ENCODE measurements at places on chromosomes 5 and 9. TPM values are rescaled to one million over a fixed set of nuclear protein-coding genes. Genes with fewer than 3 reads are reported as not detected.

SEMA6A gene
- not detected for total RNA-seq

SGCD gene
- not detected for total RNA-seq

SLC45A2 gene
- not detected for total RNA-seq

PCDHB2 gene
- 0.97 TPM for total RNA-seq

EQTN gene
- total RNA-seq: not detected

- no peak for DNase-seq
Observed at GRCh38 chr9:114448706-114449105, 56.6 kb downstream of the WHRN start.

GRCh38 chr9:132327537-132327936, 27.2 kb downstream of the SETX start:
- no peak for DNase-seq

GRCh38 chr5:125200866-125201373, 454.5 kb upstream of the ZNF608 start:
- DNase-seq: no peak

- no peak for DNase-seq
Observed at GRCh38 chr5:142749321-142749720, 20.9 kb upstream of the ARHGAP26 start.

DNA sequence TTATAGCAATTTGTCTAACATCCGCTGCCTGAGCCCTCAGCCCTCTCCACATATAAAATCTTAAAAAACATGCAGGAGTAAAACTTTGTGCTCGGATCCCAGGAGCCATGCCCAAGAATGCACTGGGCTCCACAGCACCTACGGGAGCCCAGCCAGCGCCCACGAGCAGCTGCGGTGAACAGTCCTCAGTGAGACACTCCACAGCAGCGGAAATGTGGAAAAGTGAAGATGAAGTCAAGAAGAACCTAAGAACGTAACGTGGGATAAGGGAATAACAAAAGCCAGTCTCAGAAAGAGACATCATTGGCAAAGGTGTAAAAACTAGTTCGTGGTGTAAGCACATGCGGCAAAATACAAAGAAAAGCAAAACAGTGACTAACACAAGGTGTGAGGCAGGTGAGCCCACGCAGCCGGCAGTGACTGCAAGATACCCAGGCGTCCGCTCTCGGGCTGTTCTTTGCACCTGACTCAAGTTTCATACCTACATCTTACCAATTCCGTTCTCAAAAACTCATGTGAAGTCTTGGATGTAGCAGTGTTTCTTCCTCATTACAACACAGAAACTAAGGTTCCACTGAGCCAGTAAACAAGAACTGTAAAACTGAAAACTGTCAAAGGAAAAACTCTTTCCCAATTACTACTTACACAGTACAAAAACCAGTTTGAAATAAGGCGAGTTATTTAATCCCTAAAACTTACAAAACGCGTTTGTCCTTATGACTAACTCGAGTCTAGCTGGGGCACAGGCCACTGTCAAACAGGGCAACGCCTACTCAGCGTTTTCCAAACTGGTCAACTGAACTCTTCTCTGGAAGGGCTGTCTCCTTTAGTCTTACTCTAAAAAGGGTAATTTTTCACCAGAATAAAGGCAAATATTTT, 1.7 kb downstream of the CAMSAP1 start:
- DNase-seq: peak; percentile 51

- DNase-seq: no peak
Observed at GRCh38 chr5:176644878-176645670, 2.2 kb upstream of the TSPAN17 start.

DNA sequence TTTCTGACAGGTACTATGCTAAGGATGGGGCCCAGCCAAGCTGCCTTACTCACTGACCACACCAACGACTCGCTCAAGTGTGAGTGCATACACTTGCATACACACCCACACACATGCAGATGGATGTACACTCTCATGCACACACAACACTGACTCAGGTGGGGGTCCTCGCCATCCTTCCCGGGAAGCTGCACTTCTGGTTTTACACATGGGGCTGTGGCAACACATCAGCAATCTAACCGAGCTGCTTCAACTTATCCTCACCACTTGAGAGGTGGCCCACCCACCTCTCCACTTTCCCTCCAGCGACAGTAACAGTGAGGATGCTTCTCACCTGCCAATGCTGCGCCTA, 67.2 kb upstream of the SLC25A51 start:
- DNase-seq: no peak

DNA sequence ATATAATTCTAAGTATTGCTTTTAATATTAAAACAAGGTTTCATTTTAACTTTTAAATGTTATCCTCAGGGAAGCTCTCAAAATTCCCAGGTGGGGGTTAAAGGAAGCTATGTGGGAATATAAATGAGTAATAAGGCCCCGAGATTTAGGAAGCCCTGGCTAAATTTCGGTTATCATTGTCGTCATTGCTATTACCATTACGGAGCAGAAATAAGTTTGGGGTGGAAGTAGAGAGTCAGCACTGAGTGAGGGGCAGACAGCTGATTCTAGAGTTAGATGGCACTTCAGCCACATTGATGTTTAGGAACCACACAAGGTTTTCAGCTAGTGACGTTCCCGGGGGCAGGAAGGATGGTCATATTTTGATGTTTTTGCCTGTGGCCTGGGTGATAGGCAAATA, 74.9 kb downstream of the NREP start:
- no peak for DNase-seq

- no peak for DNase-seq
Observed at GRCh38 chr5:179916523-179916922, 8.8 kb upstream of the TBC1D9B start.

DNA sequence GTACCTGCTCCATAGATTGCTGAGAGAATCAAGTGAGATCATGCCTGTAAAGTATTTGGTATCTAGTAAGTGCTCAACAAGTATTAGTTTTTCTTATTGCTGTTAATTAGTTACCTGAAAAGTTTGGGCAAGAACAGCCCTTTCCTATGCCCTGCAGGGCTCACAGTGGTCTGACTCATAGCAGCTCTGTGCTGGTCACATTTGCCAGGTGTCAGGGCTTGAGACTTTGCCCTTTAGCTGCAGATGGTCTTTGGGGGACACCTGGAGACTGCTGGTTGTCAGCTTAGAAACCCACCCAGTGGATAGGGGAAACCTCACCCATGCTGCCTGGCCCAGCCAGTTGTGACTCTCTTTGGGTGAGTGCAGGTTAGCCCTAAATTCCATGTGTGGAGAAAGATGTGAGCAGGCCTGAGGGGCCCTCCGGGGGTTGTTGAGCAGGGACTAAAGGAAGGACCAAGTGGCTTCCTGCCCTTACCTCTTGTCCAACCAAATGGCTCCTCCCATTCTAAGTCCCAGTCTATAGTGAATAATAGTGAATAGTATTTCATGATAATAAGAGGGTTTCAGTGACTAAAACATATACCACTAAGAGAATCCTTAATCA, 9.0 kb downstream of the COL27A1 start:
- DNase-seq: no peak

Data from naive thymus-derived CD4-positive, alpha-beta T cell (primary cell).